ENCODE measurements at places on chromosomes 2 and 18.

DNA sequence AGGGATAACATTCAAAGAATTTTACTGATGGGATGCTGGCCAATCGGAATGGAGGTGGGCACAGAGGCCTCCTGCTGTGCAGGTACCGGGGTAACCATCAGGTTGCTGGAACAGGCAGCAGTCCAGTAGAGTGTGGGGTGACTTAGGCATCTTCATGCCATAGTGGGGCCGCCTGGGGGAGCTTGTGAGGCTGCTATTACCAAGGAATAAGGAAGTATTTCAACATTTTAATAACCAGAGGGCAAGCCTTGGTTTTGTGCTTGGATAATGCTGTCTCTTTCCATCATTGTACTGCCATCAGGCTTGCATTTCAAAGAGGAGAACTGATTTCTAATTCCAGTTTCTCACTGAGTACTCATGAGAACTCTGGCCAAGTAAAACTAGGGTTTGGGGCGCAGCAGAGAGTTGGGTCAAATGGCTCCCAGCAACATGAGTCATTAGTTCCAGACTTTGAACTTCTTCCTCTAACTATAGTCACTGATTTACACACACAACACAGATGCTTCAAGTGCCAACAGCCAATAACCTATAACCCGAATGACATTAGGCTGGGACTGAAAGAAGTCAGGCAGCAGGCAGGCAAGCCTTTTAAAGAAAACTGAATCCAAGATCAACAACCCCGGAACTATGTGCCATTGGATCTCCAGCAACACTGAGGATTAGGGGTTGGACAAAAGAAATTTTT, 56.1 kb upstream of the FHL2 start:
- DNase-seq: no peak

DNA sequence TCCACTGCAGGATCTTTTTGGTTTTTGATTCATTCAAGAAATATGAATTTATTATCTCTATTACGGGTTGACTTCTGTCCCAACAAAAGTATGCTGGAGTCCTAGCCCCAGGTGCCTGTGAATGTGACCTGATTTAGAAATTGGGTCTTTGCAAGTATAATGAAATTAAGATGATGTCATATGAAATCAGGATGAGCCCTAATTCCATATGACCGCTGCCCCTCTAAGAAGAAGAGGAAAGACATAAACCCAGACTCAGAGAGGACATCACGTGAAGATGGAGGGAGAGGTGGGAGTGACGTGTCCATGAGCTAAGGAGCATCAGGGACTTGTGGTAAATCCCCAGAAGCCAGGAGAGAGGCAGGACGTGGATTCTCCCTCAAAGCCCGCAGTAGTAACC, 287.1 kb downstream of the LPIN1 start:
- no peak for DNase-seq

- peak; percentile 61 for DNase-seq
Measured at GRCh38 chr18:63311118-63312018, 8.2 kb downstream of the BCL2 start.

- no peak for DNase-seq
Measured at GRCh38 chr2:204010628-204011560, 74.3 kb downstream of the ICOS start.
